Upper lobe of left lung (tissue), 6 donors: ENCODE measurements at places on chromosomes 12 and 14. TPM values are rescaled to one million over a fixed set of nuclear protein-coding genes. Genes with fewer than 3 reads are reported as not detected.

PTPRB gene
- 113 TPM for total RNA-seq

- no peak for DNase-seq
Observed at GRCh38 chr12:94481734-94482133, 22.1 kb upstream of the CEP83 start.

- DNase-seq, result peak; percentile 3
Observed at GRCh38 chr12:127307528-127307927, 959.4 kb upstream of the TMEM132C start.

RERG gene
- total RNA-seq, result 10.5 TPM

ZNF219 gene
- total RNA-seq, result 97.5 TPM

GRCh38 chr12:48194799-48195201, 8.3 kb downstream of the OR10AD1 start:
- DNase-seq, result no peak

GRCh38 chr12:24398605-24399004, 449.1 kb upstream of the SOX5 start:
- DNase-seq, result no peak

DNA sequence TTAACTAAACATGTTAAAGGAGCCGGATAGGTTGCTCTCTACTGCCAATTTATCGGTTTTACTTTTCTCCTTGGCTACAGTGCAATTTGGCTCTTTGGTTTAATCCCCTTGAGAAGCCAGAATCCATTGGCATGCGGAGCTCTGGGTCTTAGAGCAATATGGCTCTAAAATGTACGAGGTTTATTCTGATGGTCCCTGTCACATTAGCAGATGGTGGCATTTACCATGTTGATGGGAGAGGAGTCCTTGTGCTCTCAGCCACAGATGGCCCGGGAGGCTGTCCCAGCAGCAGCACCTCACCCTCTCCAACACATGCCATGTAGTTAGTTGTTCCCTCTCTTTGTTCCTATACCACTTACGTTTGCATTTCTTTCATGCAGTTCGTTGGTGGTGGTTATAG, 179.7 kb downstream of the RGS6 start:
- DNase-seq, result no peak

FAM186B gene
- total RNA-seq, result 0.34 TPM

GLIPR1L1 gene
- total RNA-seq, result not detected

DNA sequence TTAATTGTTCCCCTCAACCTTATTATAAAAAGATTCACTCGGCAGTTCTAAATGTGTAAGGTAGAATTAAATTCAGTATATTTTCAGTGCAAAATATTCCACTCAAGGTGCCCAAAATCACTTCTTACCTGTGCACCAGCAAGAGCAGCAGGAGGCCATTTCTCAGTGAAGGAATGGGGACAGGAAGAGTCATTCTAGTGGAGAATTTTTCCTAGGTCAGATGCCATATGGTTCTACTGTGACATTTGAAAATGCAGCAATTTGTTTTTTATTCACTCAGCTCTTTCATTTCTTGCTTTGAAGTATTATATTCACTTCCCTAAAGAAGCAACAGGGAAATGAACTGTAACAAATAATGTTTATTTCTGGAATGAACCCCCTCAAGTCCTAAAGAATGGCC, 264.0 kb upstream of the SYT1 start:
- no peak for DNase-seq
